Stimulated activated CD4-positive, alpha-beta T cell treated with anti-CD3 and anti-CD28 coated beads, Interleukin-15, amount 100 ng/mL, for 24 hours (primary cell): ENCODE measurements at places on chromosomes 16 and 17.

DNA sequence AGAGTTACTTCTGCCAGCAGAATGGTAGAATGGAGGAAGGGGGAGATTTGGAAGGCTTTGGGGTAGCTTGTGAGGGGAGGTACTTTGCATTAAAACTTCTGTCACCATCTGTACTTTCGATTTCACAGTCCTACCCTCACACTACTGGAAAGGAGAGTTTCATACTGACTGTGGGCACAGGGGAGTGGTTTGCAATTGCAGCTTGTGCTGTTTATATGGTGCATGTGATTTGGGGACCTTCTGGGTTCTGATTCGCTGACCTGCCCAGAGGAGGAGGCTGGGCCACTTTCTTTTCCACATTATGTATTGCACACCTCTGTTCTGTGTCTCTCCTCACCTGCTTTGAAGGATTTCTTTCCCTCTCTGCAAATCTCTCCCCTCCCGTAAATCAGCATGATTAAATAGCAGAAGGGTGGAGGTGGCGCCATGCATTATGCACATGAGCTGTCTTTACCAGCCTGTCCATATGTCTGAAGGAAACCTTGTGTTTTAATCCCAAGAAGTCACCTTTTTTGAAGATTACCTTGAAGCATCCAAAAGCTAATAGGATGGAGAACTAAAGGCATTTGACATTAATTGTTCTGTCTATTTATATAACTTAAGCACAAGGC, 90.9 kb downstream of the RBFOX1 start:
- no peak for DNase-seq

- DNase-seq, result peak; percentile 38
These were observed 4.0 kb downstream of the LYRM1 start for GRCh38 chr16:20904507-20905081.

GRCh38 chr17:80248894-80249710, 11.6 kb upstream of the RNF213 start:
- DNase-seq, result no peak

DNA sequence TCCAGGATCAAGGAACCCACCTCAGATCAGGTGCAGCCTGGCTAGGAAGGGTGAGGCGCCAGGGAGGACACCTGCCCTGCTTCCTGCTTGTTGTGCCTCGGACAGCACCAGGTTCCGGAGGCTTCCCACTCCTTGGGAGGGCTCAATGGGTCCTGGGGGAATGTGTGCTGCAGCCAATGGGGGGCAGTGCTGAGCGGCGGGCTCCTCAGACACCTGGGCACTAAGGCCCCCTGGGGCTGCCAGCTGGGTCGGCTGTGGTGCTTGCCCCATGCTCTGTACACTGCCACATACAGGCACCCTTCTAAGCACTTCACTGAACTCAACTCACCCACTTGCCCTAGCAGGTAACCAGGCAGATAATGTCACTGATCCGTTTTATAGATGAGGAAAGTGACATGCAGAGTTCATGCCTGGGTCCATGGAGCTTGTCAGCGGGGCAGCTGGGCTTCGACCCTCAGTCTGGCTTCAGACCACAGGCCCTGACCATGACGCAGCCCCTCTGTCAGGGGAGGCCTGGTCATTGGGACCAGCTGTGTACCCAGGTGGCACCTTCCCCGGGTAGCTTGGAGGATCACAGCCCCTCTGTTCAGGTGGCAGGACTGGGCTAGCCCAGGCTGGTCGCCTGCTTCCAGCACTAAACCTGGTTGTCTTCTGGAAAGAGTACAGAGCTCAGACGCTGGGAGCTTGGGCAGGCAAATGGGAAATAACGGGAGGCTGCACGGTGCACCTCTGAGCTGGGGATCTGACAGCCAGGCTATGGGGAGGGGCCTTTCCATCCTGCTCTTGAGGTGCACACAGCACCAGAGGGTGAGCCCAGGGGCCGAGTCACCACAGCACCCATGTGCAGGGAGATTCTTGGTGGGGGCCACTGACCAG, 8.2 kb downstream of the FN3K start:
- DNase-seq, result no peak

DNA sequence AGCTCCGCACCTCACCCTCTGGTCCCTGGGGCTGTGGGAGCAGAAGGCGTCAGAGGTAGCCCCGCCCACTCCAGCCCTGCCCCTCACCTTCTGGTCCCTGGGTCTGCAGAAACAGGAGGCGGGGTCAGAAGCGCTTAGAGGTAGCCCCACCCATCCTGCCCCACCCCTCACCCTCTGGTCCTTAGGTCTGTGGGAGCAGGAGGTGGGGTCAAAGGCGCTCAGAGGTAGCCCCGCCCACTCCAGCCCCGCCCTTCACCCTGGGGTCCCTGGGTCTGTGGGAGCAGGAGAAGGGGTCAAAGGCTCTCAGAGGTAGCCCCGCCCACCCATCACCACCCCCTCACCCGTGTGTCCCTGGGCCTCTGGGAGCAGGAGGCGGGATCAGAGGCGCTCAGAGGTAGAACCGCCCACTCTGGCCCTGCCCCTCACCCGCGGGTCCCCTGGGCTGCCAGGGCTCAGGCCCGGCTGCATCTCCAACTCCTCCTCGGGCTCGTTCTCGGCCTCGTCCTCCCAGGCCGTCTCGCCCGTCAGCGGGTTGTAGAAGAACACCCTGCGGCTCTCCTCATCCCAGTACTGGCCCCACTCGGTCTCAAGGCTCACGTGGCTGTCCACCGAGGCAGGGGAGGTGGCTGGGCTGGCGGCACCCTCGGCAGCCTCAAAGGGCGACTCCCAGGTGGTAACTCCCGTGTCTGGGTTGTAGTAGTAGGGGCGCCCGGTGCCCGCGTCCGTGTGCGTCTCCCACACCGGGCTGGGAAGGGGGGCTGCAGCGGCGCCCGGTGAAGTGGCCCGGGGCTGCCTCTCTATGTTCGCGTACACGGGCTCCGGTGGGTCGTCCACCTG, 27.2 kb downstream of the ARHGAP27 start:
- peak; percentile 40 for DNase-seq

GRCh38 chr16:68731637-68732036, 5.5 kb upstream of the CDH1 start:
- DNase-seq, result no peak

- DNase-seq, result no peak
These were observed 4.2 kb upstream of the MMP2 start for GRCh38 chr16:55474821-55475220.

GRCh38 chr17:69363488-69364210, 36.7 kb upstream of the ABCA5 start:
- no peak for DNase-seq

GRCh38 chr17:82257473-82257872, 16.0 kb downstream of the CSNK1D start:
- DNase-seq, result peak; percentile 65

DNA sequence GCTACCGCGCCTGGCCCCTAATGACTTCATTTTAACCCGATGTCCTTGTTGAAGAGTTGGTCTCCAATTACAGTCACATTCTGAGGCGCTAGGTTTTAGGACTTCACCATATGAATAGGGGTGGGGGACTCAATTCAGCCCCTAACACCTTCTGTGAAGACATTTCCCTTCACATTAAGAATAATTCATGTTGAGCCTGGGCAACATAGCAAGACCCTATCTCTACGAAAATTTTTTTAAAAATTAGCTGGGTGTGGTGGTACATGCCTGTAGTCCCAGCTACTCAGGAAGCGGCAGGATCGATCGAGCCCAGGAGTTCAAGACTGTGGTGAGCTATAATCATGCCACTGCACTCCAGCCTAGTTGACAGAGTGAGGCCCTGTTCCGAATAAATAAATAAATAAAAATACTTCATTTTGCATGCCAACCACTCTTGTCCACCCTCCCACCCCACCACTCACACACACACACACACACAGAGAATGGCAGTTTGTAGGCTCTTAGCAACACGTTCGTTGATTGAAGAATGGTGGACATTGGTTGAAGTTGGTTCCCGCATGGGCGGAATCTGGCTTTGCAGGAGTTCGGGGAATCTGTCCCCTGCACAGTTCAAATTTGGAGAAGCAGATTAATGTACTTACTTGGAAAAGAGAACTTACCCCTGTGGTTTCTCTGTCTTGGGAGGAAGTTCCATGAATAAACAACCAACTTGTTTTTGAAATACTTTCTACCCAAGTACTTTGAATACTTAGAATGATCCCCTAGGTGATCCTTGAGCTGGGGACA, 27.8 kb upstream of the TVP23A start:
- no peak for DNase-seq

DNA sequence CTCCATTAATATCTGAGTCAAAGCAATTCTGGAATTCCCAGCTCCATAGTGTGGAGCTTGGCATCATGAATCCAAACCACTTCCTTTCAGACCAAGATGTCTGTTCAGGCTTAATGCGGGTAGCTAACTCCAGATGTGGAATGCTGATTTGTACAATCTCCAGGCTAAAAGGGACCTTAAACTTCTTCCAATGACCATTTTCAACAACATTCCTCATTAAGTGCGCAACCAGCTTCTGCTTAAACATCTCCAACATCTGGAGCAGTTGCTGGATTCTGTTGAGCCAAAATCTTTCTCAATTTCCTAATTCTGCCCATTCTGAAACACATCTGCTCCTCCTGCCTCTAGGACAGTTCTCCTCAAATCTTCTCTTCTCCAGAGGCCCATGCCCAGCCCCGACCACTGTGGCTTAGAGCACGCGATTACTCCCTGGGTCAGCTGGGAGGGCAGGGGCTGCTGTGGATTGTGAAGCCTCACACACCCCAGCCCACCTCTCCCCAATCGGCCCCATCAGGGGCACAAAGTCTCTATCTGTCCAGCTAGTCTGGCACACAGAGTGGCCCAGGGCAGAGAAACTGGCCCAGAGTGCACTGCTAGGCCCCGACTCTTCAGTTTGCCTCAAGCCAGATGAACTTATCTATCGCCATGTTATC, 36.2 kb downstream of the ASPA start:
- no peak for DNase-seq

GRCh38 chr16:57852189-57852588, 49.9 kb upstream of the KIFC3 start:
- no peak for DNase-seq

DNA sequence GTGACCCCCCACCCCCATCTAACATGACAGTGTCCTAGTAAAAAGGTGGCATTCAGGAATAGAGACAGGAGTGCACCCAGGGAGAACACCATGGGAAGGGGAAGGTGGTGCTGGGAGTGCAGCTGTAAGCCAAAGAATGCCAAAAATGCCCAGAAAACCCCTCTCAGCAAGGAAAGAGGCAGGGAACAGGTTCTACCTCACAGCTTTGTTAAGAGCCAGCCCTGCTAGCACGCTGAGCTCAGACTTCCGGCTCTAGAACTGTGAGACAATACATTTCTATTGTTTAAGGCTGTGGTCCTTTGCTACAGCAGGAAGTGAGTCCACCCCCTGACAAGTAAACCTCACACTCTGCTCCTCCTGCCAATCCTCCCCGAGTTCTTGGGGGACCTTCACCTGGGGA, 302.4 kb upstream of the N4BP1 start:
- no peak for DNase-seq

- DNase-seq, result no peak
These were observed 368.8 kb upstream of the CDH8 start for GRCh38 chr16:62404842-62405611.

GRCh38 chr17:56108811-56109284, 44.4 kb upstream of the ANKFN1 start:
- DNase-seq, result no peak

GRCh38 chr16:6728381-6728780, 604.3 kb upstream of the RBFOX1 start:
- DNase-seq, result no peak

- peak; percentile 25 for DNase-seq
These were observed 92.5 kb downstream of the SDK2 start for GRCh38 chr17:73551759-73552158.

- no peak for DNase-seq
These were observed 19.3 kb downstream of the POLR3K start for GRCh38 chr16:33877-34647.

DNA sequence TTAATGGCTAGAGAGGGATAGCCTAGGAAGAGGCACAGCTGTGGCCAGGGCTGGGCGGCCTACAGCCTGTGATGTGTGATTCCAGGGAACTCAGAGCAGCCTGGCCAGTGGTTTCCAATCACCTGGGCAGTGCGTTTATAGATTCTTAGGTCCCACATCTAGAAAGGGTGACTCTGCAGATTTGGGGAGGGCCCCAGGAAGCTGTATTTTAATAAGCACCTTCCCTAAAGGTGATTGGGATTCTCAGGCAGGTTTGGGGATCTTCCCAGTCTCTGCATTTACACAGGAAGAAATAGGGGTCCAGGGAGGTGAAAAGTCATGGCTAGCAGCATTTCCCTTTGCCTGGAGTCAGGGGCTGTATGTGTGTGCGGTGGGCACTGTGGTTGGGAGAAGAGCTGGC, 9.5 kb downstream of the SPNS2 start:
- DNase-seq, result no peak

- DNase-seq, result no peak
These were observed 198.0 kb upstream of the MAF start for GRCh38 chr16:79798416-79799053.

DNA sequence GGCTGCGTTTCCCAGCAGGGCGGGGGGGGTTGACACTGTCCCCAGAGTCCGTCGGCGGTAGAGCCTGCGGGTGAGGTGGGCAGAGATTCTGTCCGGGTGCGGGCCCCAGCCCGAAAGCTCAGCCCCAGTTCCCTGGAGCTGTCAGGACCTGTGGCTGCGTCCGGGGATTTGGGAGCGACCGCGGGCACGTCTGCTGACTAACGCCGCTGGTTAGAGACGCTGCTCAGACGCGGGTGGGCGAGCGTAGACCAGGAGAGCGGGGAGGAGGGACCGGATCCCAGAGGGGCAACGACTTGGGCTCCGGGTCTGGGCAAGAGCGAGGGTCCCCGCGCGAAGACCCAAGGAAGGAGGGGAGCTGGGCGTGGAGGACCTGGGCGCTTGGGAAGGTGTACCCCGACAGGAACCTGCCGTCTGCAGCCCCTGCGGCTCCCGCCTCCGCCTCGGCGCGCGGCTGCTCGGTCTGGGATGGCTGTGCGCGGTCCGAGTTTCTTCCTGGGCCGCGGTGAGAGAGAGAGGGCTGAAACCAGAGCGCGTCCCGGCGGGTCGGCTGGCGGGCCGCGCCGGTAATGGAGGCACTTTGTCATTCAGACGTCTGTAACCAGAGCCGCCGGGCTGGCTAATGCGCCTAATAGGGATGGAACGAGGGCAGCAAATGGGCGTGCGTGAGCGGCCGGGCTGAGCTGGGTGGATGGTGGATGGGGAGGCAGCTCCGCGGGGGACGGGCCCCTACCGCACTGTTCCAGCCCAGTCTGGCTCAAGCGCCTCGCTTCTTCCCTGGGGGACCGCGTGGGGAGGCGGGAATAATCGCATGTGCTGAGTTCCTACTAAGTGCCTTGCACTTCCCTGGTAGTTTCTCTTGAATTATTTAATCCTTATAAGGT, 2.3 kb downstream of the NGFR start:
- DNase-seq, result peak; percentile 30
